ENCODE measurements at places on chromosomes 7 and 10.

DNA sequence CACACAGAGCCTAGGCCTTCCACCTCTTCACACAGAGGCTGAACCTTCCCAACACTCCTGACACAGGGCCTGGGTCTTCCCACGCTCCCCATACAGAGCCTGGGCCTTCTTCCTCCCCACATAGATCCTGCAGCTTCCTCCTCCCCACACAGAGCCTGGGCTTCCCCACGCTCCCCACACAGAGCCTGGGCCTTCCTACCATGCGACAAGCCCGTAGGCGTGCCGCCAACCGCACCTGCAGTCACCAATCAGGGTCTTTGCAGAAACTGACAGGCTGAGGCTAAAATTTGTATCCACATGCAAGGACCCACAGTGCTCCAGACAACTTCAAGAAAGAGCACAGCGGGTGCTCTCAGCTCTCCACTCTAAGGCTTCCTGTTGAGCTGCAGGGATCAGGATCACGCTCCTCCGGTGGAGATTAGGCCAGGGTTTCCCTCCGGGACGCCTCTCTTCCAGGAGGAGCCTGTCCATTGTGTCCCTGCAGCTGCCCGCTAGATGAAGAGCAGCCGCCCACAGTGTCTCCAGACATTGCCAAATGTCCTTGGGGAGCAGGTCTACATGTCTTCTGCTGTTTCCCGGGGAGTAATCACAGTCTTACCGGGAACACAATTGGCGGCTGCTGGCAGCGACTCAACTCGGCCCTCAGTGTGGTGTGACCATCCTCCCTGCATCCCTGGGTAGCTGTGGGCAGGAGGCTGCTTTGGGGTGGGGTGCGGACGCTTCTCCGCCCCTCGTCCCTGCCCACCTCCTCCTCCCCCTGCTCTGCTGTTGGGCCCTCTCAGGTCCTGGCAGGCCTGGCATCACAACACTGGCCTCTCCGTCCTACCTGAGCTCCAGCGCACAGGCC is 9.7 kb downstream of the CFAP46 start:
- DNase-seq: no peak

- DNase-seq: no peak
These were observed 70.5 kb downstream of the ADCYAP1R1 start for GRCh38 chr7:31122649-31123058.

DNA sequence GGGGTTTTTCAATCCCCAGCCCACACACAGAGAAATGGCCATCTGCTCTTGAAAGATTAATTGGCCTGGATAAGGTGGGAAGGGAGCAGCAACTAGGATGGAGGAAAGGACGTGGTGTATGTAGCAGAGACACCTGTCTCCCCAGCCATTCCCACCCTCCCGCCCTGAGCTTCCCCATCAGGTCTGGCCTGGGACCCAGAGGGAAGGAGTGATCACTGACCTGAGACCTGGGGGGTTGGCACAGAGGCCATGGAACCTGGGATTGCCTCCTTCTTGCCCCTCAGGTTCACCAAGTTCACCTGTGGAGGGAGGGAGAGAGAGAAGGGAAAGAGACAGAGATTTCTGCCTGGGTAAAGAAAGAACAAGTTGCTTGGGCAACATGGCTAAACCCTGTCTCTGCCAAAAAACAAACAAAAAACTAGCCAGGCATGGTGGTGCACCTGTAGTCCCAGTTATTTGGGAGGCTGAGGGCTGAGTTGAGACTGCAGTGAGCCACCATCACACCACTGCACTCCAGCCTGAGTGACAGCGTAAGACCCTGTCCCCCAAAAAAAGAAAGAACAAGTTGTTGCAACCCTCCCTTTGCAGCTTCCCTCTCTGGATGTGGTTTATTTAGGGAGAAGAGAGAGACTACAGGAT is 11.3 kb upstream of the TRPV6 start:
- DNase-seq: no peak

- peak; percentile 61 for DNase-seq
These were observed 1.8 kb downstream of the CLIP2 start for GRCh38 chr7:74290981-74291441.

DNA sequence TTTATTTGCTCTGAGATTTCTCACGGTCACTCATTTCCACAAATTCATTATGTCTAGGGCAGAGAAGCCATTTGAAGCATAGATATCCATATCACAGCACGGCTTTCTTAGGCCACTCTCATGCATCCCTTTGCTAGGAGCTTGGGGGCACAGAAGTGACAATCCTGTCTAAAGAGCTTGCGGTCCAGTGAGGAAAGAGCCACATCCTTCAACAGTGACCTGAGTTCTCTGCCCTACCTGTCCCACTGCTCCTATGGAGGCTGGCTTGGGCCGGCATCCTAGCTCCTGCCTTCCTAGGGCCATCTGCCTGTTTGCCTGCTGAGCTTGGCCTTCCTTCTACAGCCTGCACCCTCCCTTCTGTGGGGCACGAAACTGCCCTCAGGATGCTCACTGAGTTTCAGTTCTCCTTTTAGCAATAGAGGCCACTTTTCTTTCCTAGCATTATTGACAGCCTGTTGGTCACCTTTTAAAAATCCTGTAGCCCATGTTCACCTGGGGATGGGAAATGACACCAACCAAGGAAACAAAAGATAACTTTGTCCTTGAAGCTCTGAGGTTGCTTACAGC is 212.1 kb upstream of the GRB10 start:
- no peak for DNase-seq

GRCh38 chr7:112080441-112080840 is 125.8 kb downstream of the DOCK4 start:
- DNase-seq: no peak

- peak; percentile 87 for DNase-seq
These were observed at the start of gene ELN for GRCh38 chr7:74027683-74028320. ELN (plus strand) TSS chr7:74028173; CDS start chr7:74028188, 15 bp downstream.

GRCh38 chr7:27961255-27961654 is 219.3 kb downstream of the JAZF1 start:
- no peak for DNase-seq

DNA sequence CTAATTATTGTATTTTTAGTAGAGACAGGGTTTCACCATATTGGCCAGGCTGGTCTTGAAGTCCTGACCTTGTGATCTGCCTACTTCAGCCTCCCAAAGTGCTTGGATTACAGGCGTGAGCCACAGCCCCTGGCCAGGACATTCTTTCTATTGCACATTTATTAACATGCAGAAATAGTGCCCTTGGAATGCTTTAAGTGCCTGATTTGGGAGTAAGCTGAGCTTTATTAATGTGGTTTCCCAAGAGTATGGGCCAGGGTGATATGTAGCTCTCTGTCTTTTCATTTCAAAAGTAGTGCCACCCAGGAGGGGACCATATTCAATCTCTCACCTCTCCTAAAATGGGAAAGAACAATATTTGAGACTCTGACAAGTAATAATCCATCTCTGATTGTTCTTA is 970.7 kb downstream of the KCNMA1 start:
- DNase-seq: no peak

DNA sequence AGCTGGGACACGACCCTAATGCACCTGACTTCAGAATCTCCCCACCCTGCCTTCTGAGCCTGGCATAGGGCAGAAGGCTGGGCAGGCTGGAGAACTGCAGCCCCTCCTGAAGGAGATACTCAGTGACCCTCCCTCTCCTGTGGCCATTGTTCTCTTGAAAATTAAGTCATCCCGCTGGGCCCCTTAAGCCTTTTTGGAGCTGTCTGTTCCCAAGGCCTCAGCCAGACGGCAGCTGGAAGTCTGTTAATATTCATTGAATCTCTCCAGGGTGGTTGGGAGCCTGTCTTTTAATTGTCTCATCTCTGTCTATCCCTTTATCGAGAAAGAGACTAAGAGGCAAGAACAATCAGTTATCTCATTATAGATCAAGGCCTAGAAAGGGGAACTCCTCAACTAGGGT is 118.1 kb upstream of the PCBD1 start:
- no peak for DNase-seq

DNA sequence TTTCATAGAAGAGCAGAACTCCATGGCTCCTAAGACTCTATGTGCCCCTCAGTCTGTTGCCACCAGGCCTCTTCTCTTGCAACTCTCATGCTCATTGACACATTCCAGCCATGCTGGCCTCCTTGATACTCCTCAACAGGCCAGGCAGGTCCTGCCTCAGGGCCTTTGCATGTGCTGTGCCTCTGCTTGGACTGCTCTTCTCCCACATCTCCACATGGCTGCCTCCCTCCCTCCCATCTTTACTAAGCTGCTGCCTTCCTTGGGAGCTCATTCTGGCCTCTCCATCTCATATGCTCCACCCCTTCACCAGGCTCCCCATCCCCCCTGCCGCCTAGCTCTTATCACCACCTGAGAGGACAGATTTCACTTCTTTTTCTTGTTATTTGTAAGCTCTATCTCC is 103.8 kb upstream of the GPR26 start:
- DNase-seq: no peak

DNA sequence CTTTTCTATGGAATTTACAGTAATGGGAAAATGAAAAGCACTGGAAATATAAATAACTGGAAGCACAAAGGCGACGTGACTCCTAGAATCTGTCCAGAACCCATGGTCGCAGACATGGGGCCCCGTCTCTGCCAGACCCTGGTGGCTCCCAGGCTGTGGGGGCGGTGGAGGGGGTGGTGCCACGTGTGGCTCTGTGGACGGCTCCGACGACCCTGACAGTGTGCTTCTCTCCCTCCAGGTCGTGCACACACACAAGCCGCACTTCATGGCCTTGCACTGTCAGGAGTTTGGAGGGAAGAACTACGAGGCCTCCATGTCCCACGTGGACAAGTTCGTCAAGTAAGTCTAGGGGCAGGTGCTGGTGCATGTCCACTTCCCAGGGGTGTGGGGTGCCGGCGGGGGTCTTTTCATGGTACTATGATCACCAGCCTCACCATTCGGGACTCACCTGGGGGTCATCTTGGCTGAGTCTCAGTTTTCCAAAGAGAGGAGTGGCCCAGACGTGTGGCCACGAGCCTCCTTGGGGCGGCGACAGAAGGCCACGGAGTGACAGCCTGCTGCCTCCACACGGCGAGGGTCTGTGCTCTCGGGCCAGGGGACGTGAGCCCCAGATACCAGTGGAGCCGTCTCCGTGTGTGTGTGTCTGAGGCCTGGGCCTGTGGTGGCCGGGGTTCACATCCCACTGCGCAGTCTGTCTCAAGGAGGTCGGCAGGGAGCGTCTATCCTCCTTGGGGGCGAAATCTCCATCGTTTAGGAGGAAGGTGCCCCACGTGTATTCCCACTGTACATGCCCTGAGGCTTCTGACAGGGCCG is 108.2 kb downstream of the INPP5A start:
- DNase-seq: no peak

- no peak for DNase-seq
These were observed 32.0 kb upstream of the PLEKHA1 start for GRCh38 chr10:122342293-122343134.

DNA sequence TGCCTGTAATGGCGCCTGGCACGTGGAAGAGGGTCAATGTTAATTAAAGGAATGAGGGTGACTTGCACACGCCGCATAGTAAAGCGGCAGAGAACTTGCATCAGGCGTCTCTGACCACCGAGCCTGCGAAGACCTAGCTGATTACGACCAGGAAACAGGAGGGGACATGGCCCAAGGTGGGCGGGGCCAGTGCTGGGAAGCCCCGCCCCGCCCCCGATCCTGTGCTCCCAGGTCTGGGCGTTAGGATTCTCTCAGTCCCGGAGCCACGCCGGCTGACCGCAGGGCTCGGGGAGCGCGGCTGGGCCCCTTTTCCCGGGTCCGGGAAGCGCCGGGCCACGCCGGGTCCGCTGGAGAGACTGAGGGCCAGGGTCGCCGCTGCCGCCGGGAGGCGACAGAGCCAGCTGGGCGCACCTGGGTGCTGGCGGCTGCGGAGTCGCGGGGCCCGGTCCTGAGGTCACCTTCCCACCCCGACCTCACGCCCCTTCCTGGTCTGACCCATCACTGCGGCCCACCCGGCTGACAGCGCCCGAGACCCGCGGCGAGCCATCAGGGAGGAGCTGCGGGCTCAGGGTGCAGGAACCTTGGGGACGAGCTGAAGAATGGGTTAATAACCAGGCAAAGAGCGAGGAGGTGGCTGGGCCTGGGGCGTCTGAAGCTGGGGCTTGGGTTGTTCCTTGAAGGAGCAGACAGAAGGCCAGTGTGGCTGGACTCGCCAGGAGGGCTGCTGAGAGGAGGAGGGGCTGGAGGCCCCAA is 23.0 kb upstream of the GRID1 start:
- peak; percentile 76 for DNase-seq

- DNase-seq: no peak
These were observed 600.2 kb downstream of the DNAJB6 start for GRCh38 chr7:157936976-157937375.

GRCh38 chr10:95297402-95297801 is 6.6 kb upstream of the PDLIM1 start:
- DNase-seq: no peak

DNA sequence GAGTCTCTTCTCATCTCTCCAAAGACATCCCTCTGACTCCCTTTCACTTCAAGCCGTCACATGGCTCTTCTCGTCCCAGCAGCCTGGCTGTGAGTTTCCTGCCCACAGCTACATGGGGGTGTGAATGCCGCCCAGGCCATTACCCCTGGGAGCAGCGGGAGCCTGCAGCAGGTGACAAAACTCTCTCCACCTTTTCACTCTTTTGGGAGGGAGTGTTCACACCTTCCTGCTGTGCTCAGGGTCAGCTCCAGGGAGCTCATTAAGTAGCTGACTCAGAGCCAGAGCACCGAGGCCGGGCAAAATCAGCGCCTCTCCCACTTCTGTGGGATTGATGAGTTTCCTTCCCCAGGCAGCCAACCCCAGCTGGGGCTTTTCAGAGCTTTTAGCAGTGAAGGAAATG is 271.3 kb downstream of the TYW1 start:
- no peak for DNase-seq

DNA sequence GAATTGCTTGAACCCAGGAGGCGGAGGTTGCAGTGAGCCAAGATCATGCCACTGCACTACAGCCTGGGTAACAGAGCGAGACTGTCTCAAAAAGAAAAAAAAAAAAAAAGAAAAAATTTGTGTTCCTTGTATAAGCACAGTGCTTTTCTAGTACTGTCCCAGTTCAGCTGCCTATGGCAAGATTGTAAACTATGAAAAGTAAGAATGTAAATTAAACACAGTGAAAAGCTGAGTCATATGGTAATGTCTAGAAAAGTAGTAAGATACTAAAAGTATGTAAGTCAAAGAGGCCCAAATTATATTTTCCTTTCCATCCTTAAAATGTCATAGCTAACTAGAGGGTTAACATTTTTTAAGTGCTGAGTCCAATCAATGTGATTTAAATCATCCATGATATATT is 42.8 kb downstream of the RBM20 start:
- no peak for DNase-seq

GRCh38 chr7:75687246-75688088 is 51.3 kb downstream of the HIP1 start:
- DNase-seq: no peak

- DNase-seq: no peak
These were observed 237.6 kb upstream of the MAGI2 start for GRCh38 chr7:79691074-79691473.

DNA sequence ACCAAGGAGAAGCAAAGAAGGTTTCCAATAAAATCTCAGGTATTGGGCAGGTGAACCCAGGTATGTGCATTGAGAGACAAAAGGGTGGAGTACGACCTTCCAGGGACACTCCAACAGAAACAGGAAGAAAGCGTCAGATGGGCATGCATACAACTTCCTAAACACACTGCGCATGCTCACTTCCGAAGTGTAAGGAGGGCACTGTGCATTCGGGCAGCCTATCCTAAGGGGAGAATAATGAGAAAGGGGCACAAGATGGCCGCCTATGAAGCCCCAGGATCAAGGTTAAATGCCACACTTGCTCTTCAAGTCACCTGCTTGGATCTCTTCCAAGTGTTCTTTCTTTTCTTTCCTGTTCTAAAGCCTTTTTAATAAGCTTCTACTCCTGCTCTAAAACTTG is 39.4 kb upstream of the PRSS1 start:
- peak; percentile 69 for DNase-seq

- DNase-seq: peak; percentile 55
These were observed 4.6 kb downstream of the HMX3 start for GRCh38 chr10:123140164-123140982.

Data from pancreas (tissue), 10 donors.